ENCODE measurements at places on chromosomes 7 and 10. TPM values are rescaled to one million over a fixed set of nuclear protein-coding genes. Genes with fewer than 3 reads are reported as not detected.

NRCAM gene
- 10.9 TPM for total RNA-seq

GRCh38 chr10:70863470-70864160, 24.8 kb downstream of the PCBD1 start:
- ATAC-seq = no peak

OR2A5 gene
- total RNA-seq = not detected

DNA sequence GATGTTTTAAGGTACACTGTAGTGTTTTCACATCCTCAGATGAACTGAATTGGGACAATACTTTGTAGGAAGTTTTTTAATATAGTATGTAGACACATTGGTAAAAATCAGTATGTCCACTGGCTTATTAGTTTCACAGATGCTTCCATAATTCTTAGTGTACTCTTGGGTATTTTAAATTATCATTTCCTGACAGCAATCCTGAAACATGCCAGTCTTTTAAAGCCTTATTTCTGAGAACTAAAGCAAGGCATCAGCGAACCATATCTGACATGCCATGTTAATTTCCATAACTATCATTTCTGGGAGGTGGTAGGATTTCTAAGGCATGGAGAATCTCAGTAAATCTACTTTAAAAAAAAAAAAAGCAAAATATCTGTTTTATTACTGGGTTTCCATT, 266.4 kb downstream of the ADK start:
- ATAC-seq = no peak

- ATAC-seq = no peak
Observed at GRCh38 chr10:131626274-131626673, 274.5 kb upstream of the PPP2R2D start.

SNCG gene
- total RNA-seq = 8.2 TPM

DNA sequence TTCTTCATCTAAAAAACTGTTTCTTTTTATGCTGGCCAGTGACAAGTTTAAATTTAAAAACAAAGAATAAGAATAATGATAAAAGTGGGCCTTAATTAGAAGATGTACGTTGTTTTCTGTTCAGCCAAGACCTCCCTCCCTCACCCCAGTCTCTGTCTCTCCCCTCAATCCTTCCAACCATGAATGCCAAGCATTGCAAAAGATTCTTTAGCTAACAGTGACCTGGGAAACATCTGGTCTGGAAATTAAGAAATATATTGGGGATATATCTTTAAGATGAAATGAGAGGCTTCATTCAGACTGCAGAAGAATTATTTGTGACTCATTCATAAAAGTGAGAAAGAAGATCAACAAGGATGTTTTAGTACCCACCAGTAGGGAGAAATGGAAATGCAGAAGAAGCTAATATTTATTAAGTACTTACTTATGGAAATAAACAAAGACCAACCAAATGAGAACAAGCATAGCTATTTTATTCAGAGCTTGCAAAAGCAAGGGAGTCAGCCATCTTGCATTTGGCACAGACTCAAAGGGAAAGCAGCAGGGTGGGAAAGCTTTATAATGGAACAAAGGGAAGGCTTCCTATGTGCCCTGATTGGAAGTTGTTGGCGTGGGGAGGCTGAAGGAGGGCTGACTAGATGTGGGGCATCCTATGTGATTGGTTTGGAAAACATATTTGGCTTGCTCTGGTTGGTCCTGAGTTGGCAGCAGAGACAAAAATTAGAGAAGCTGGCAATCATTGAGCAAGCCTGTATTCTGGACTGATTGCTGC, 595.4 kb upstream of the GHITM start:
- ATAC-seq = no peak

DMTF1 gene
- total RNA-seq = 26.3 TPM

GRCh38 chr7:13844954-13845353, 144.5 kb downstream of the ETV1 start:
- no peak for ATAC-seq

Measured in esophagus mucosa (tissue), 1 donor.